ENCODE measurements at places on chromosomes 5 and 9.

GRCh38 chr5:18244309-18244708 lies 610.0 kb downstream of the TAF11L14 start:
- no peak for DNase-seq

- DNase-seq, result no peak
These were observed 5.5 kb upstream of the TNIP1 start for GRCh38 chr5:151086192-151086869.

GRCh38 chr5:178403956-178404600 lies 171.5 kb upstream of the PHYKPL start:
- no peak for DNase-seq

- no peak for DNase-seq
These were observed 15.5 kb upstream of the MARCHF6 start for GRCh38 chr5:10337986-10338385.

GRCh38 chr9:81489046-81489445 lies 200.3 kb downstream of the TLE1 start:
- no peak for DNase-seq

Data from activated naive CD4-positive, alpha-beta T cell (primary cell).